DMS 273 treated with DMSO at 0.1 percent for 48 hours (cell line): ENCODE measurements at places on chromosomes 7 and 10.

- no peak for DNase-seq
Measured at GRCh38 chr10:122515588-122516231, 44.8 kb upstream of the DMBT1 start.

DNA sequence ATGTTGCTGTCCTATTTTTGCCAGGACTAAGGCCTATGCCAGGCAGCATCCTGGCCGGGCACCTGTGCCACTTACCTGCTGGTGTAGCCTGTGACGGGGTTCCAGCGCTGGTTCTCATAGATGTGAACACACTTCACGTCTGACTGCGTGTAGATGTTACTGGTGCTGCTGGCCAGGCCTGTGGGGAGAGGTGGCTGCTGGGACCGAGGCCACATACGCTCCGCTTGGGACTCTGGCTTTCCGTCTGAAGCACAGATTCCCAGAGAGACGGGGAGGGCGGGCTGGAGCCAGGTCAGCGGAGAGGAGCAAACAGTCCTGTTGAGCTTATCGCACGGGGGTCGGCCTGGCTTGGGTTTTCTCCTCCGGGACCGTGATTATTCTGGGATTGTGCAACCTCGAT is 16.7 kb downstream of the BHLHA15 start:
- no peak for DNase-seq

- DNase-seq: no peak
Measured at GRCh38 chr10:87578842-87579401, 74.2 kb downstream of the MINPP1 start.

- DNase-seq: no peak
Measured at GRCh38 chr10:61937631-61938351, 36.3 kb downstream of the ARID5B start.

GRCh38 chr7:91293136-91293535 is 28.9 kb downstream of the FZD1 start:
- no peak for DNase-seq

GRCh38 chr10:101695404-101695890 is 477 bp upstream of the FBXW4 start:
- DNase-seq: no peak

- DNase-seq: no peak
Measured at GRCh38 chr10:37476285-37476684, 350.9 kb downstream of the ANKRD30A start.
